ENCODE measurements at places on chromosomes 5 and 9.

GRCh38 chr9:121725008-121725775 lies 73.8 kb downstream of the DAB2IP start:
- no peak for DNase-seq

DNA sequence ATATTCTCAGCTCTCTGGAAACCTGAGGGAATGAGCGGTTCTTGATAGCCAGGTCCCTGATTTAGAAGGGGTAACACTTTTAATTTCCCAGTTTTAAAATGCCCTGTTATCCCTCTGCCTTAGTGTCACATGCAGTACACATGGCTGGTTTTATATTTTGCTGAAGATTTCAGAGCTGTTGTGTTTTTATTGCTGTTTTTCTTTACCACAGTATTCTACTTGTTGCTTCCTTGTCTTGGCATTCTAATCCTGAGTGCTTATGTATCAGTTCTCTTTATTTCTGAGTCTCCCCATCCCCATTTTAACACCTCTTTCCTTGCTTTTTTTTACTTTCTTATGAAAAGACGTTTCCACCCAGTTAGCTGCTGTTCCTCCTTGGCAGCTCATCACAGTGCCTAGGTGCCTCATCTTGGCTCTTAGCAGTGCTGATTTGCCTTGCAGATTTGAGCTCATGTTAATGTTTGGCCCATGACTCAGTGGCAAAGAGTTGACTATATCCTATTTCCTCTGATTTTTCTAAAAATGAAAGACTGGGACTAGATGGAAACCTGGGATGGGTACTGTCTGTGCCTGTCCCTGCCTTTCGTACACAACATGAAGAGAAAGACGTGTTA lies 3.7 kb downstream of the MTRR start:
- no peak for DNase-seq

DNA sequence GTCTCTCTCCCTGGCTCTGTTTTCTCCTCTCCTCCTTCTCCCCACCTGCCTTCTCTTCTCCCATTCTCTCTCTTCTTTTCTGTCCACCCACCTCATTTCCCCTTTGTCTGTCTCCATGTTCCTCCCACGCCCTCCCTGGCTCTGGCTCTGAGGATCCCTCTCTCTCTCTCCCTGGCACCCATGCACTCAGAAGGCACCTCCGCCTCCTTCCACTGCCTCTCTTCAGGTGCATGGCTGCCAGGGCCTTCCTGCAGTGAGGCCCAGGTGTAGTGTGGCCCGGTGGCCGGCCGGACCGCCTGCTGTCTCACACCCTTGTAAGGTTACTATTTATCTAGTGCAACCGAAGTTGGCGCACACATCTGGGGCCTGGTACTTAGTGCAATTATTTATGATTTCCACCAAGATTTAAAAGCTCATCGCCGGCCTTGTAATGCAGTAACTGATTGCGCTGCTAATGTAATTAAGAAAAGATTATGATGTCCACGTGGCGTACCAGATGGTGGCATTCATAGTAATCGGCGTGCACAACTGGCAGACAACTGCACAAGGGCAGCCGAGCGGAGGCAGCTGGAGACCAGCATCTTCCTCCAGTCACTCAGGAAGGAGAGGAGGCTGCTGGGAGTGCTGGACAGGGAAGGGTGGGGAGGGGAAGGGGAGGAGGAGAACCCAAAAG lies 50.4 kb upstream of the MVB12B start:
- no peak for DNase-seq

DNA sequence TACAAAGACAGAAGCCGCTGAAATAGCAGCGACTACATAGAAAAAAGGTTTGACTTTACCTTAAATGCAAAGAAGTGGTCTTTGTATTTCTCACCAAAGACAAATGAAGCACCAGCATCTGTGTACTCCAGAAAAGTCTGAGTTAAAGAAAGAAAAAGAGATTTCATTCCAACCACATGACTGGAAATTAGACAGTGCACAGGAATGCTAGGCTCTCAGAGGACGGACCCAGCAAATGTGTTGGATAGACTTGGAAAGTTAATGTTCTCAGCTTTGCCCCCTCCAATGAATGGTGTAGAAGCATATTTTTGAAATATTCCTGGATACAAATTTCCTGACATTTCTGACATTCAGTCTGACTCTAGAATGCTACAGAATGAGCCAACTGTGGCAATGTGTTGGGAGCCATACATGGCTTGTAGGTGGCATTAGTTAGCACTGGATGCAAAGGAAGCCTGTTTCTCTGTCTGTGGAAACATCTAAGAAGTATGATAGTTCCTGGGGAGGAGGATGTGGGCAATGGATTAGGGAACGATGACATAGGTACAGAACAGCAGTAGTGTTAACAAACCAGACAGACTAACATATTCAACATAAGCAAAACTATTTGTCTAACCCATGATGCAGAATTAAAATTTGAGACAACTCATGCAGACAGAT lies 43.3 kb downstream of the SLC28A3 start:
- DNase-seq = no peak

GRCh38 chr5:95723632-95724369 lies 7.3 kb upstream of the RHOBTB3 start:
- no peak for DNase-seq

GRCh38 chr5:124742983-124743601 lies 3.3 kb downstream of the ZNF608 start:
- no peak for DNase-seq

DNA sequence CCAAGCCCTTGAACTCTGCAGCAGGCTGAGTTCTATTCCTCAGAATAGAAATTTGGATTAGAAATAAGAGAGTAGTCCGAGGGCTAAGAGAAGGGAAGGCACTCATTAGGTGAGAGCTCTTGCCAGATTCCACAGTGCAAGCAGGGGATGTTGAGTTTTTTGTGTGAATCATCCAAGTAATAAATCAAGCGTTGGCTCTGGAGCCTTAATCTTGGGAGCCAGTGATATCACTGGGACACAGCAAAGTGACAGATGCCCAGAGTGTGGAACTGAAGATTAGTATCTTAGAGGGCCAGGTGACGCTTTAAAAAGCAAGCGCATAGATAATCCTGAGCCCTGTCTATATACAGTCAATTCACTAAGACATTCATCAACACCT lies 60.3 kb downstream of the FOXD1 start:
- no peak for DNase-seq

- DNase-seq = no peak
Measured at GRCh38 chr9:132806723-132807421, 71.2 kb downstream of the AK8 start.

DNA sequence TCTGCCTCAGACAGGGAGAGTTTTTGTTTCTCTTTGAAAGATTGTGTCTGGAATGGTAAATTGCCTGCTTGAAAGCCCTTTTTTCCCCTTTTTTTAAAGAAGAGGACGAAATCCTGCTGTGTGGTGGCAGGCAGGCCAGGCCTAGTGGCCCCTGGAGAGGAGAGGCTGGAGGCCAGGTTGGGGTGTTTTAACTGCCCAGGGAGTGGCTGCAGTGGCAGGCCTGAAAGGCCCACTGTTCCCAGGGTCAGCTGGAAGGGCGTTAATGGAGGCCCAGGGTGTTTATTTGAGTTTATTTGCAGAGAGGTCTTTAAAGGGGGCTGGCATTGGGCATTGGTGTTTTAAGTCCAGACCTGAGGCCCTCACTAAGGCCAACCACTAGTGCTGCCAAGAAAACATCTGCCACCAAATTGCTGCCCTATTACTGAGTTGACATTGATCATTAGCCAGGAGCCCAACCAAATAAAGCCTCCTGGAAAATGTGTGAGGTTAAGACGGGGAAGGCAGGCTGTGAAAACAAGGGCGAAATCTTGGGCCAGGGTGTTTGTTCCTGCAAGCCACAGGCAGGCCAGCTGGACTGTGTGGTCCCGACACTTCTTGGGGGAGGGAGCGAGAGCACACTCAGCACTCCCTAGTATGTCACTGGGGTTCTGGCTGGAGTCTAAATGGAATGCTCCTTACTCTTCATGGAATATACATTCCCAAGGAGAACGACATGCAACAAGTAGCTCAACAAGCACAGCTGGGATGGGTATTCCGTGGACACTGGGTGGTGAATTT lies 5.0 kb downstream of the JADE2 start:
- no peak for DNase-seq

DNA sequence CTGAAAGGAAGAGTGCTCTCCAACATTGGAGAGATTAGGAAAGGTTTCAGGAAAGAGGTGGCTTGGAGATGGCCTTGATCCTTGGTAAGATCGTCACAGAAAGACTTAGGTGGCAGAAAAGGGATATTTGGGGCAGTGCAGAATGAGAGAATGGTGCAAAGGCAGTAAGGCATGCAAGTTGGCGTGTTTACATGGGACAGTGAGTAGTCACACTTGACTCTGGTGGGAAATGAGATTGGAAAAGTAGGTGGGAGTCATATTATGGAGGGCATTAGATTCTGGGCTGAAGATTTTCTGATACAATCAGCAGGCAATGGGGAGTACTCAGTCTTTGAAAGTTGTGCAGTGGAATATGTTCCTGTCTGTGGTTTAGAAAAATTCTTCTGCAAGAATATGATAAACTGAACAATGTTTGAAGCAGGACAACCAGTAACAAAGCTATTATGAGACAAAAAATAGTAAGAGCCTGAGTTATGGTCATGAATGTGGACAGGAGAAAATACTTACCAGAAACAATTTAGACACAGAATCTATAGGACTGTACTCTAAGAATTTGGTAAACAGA lies 76.2 kb upstream of the ANKRD55 start:
- no peak for DNase-seq

DNA sequence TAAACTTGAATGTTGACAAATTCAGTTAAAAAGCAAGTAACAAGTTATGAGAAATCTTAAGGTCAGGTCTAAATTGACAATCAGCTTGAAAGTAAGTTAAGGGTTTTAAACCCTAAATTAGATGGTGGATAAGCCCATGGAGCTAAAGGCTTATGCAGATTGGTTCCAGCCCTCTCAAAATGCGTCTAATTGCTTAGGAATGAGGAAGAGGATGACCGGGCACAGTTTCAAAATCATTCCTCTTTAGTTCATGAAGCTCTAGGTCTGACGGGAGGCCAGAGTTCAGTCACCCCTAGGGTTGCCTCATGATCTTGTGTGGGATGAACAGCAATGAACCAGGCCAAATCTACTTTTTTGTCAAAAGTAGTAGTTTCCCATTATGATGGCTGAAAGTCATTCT lies 75.4 kb downstream of the SLC38A9 start:
- no peak for DNase-seq

DNA sequence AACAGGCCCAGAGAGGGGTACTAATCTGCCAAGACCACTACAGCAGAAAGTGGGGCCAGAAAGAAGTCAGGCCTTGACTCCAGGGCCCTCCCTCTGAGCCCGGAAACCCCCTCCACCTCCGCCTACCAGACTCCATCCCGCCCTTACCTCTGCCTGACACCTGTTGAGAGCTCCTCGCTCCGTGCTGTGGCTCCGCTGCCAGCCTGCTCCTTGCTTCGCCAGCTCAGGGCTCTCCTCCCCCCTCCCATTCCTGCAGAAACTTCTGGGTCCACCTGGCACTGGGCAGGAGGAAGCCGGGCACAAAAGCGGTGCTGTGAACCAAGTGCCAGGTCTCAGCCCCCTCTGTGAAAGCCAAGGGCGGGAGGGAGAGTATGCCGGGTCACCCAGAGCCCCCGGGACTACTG lies 6.4 kb upstream of the ST6GALNAC6 start:
- no peak for DNase-seq

DNA sequence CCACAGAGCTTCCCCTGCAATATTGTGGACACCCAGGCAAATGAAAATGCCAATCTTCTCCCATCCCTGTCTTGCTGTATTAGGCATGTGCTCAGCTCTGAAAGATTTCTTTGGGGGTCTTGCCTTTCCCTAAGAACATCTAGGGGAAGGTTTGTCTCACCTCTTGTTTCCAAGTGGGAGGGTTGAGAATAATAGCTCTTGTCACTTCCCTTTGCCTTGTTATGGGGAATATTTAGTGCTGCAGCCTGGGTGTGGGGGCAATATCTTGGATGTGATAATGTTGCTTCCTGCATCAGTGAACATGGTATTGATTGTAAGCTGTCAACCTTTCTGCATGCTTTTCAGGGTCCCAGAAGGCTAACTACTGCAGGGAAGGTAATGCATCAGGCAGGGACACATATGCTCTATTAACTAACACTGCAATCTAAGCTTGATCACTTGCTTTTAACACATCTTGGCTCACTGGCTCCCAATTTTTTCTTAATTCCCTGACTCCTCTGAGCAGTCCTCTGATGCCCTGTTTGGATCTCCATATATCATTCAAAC lies 66.1 kb upstream of the GPR151 start:
- DNase-seq = no peak

GRCh38 chr9:124551472-124552272 lies 44.5 kb upstream of the NR5A1 start:
- no peak for DNase-seq

DNA sequence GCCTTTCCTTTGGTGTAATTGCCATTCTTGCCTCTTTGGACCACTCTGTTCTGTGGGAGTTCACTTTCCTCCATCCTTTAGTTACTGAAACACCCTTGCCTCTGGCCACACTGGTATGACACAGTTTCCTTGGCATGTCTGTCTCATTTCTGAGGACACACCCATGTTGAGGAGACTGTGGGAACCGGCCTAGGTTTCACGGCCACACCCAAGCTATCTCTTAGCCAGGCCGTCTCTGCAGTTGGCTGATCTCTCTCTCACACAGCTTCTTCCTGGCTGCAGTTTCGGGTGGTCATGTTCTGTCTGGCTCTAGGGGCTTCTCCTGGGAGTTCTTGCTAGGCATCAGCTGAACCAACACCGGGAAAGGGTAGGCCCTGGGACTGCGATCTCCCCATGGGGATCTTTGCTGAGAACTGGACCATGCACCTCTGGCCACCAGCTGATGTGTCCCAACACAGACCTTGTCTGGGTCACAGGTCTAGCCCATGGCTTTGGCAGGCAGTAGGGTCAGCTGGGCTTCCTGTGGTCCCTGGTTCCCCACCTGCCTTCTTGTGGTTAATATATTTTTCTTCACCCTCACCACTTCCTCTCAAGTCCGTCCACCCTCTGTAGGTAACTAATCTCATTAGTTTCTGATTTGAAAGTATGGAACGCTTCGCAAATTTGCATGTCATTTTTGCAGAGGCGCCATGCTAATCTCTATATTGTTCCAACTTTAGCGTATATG lies 24.9 kb downstream of the ARHGEF37 start:
- no peak for DNase-seq

GRCh38 chr5:59099270-59099994 lies 516.6 kb downstream of the RAB3C start:
- DNase-seq = no peak

DNA sequence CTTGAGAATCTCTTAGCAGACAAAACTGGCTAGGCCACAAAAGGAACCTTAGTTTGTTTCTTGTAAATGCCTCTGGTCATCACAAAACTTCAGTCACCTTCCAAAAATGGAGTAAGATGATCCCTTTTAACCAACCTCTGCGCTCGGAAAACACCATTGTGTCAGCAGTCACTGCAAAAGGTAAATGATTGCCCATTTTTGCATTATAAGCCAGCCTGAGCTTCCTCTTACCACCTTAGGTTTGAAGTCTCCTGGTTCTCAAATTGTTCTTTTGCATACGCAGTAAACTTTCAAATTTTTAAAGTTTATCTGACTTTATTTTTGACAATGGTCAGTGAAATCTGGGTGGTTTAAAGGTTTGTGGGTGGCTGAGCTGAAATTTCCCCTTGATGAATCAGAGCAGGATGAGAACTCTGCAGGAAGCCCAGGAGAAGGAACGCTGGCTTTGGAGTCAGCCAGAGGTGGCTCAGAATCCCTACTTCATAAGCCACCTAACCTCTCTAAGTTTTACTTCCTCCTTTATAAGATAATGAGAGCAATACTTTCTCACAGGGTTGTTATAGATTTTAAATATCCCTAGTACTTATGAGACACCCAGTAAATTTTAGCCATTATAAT lies 131.4 kb downstream of the MED10 start:
- DNase-seq = no peak
